ENCODE measurements at places on chromosomes 3 and 15. TPM values are rescaled to one million over a fixed set of nuclear protein-coding genes. Genes with fewer than 3 reads are reported as not detected.

SLC6A1 gene
- not detected for total RNA-seq

CCDC50 gene
- 52.0 TPM for total RNA-seq

ZBED2 gene
- total RNA-seq, result under 0.01 TPM

PLXNA1 gene
- total RNA-seq, result 25.5 TPM

ZNF80 gene
- not detected for total RNA-seq

RETNLB gene
- total RNA-seq, result not detected

DPPA2 gene
- total RNA-seq, result not detected

SLC22A14 gene
- total RNA-seq, result under 0.01 TPM

ANXA2 gene
- 3,645 TPM for total RNA-seq

SLC28A1 gene
- total RNA-seq, result not detected

VGLL3 gene
- total RNA-seq, result 10.9 TPM

CEMIP gene
- 27.4 TPM for total RNA-seq

SNURF gene
- 257 TPM for total RNA-seq

SEMA3F gene
- 2.1 TPM for total RNA-seq

SI gene
- not detected for total RNA-seq

TFDP2 gene
- total RNA-seq, result 23.3 TPM

IQCF5 gene
- total RNA-seq, result not detected

TLR9 gene
- total RNA-seq, result under 0.01 TPM

GOLGA8M gene
- 0.52 TPM for total RNA-seq

Data from bronchial smooth muscle cell (primary cell).